Left kidney (tissue), 8 donors: ENCODE measurements at places on chromosomes 5 and 9. TPM values are rescaled to one million over a fixed set of nuclear protein-coding genes. Genes with fewer than 3 reads are reported as not detected.

Gene HTR1A
- not detected for polyA plus RNA-seq

Gene OMD
- 0.62 TPM for polyA plus RNA-seq

DNA sequence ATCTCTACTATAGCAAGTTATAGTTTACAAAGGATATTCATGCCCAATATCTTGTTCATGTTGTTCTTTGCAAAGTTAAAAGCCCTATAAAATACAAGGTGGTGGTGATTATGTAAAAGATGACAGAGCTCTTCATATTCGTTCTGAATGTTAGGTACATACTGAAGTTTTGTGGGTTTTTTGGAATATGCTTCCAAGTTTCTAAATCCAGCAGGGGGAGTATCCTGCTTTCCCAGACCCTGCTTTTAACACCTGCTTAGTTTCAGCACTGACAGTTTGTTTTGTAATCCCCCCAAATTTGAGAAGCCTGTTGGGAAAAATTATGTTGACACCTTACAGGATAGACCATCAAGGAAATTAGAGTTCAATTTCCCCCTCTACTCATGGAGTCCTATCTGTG lies 438.3 kb downstream of the SH3GL2 start:
- no peak for DNase-seq

Gene NUTM2G
- 1.1 TPM for polyA plus RNA-seq

DNA sequence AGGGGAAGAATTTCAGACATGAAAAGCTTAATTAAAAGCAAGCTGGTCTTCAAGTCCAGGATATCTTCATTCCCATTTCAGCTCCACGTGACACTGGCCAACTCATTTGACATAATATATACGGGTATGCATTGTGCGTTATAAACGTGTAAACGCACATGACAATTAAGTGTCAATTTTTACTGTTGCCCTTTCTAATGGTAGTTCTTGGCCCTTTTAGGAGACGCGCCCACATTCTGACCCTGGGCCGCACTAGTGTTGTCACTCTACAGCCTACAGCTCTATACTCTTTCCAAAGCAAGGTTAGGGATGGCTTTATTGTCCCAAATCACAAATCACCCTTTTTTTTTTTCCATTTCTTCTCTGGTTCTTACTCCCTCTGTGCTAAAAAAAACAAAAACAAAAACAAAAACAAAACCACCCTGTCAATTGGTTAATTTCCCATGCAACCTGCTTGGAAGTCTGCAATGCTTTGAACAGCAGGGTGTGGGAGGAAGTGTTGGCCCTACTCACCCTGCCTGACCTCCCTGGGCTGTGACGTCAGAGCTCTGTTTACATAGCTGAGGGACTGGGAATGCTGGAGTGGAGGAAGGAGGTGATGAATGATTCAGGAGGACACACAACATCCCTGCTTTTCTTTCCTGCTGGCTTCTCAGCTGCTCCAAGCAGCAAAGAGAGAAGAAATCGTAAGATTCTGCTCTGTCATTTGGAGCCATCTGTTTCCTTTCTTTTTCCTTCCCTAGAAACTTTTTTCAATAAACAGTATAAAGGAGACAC lies 19.3 kb downstream of the RFK start:
- DNase-seq = peak; percentile 66

- no peak for DNase-seq
Observed at GRCh38 chr5:119019501-119019900, 31.2 kb upstream of the DTWD2 start.

Gene LOX
- polyA plus RNA-seq = 40.5 TPM

DNA sequence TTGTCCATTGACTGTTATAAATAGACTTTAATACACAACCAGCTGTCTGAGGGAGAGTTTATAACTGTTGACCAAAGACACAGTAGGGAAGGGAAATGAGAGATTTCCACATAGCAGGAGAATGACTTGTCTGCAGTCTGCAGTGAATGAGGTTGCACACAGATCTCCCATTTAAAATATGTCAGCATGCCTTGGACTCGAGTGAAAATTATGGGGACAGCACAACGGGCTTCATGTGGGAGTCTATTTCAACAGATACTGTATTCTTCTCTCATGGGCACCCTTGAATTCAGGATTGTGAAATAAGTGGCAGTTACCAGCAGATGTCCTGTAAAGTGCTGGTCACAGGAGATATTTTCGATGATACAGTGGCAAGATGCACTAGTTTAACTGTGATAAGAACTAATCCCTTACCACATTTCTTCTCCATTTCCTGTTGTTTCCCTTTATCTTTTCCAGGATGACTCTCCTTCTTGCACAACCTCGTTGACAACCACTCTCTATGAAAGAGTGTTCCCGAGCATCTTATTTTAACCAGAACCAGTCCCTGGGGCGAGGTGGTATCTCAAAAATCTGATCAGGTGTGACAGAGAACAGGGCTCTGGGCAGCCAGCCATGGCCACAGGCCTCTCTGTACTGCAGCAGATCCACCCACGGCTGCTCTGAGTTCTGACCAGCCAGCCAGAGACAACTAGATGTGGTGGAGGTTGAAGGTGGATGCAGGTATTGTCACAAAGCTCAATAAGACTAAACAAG lies 51.5 kb upstream of the MAP3K1 start:
- no peak for DNase-seq

- no peak for DNase-seq
Observed at GRCh38 chr5:171263181-171263580, 45.9 kb upstream of the TLX3 start.

GRCh38 chr9:85117831-85118230 lies 448.3 kb downstream of the NTRK2 start:
- no peak for DNase-seq

DNA sequence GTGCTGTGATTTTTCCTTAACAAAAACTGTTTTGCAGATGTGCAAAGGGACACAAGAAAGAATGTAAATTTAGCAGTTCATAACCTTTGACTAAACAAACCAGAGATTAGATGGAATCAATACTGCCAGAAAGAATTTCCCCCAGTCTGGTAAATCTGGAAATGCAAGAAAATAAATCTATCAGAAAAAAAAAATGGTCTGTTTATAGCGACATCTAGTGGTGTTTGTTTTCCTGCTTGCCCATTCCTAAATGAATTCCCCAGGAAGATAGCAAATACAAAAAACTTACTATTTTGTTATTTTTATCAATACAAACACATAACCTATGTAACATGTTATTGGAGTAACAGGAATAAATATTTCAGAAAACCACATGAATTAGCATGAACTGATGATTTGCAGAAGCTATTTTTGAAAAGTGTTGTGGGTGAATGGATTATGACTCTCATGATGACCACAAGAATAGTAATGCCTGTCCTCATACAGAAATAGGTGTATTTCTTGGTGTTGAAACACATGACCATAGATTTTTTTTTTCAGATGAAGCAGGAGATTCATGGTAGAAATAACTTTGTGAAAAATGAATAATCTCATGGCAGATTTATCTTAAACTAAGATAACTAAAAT lies 1703.8 kb downstream of the MAT2B start:
- peak; percentile 44 for DNase-seq

DNA sequence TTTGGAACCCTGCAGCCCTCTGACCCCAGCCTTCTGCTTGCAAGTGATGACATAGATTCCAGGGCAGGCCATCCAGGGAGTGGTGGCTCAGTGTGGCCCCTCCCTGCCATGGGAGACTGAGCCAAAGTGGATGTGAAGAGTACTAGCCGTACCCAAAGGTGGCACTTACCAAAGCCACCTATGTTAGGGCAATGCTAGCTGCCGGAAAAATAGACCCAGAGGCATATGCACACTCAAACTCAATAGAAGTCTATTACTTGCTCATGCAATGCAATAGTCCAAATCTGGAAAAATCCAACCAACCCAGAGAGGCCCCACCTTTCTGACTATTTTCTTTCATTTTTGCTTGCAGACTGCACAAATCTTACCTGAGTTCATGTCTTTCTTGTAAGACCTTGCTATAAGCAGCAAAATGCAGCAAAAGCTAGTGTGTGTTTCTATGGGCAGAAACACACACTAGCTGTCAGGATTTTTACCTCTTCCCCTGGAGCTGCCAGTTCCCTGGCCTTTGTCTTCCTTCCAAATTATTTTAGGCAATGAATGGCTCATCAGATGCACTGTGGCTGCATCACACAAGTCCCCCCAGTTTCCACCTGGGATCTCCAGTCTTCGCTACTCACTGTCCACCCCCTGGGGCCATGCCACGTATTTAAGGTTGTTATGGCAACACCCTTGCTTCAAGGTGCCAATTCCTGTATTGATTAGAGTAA lies 74.0 kb downstream of the HRH2 start:
- DNase-seq = no peak

- no peak for DNase-seq
Observed at GRCh38 chr5:111922344-111922743, 165.3 kb upstream of the NREP start.
